DMS53 (cell line): ENCODE measurements at places on chromosomes 2 and 18.

DNA sequence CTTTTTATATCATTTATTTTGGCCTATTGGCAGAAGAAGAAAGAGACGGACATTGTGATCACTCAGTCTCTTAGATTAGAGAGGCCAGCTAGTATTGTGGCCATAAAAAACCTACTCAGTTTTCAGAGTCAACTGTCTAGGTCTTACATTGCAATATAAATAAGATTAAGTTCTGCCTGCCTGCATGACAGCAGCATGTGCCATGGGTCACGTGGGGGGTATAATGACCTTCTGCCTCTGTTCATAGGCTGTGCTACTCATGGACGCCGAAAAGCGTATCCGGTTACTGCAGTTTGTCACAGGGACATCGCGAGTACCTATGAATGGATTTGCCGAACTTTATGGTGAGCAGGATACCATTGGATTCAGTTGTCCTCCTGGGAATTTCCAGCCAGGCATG lies 238.5 kb downstream of the ALPK2 start:
- no peak for DNase-seq

DNA sequence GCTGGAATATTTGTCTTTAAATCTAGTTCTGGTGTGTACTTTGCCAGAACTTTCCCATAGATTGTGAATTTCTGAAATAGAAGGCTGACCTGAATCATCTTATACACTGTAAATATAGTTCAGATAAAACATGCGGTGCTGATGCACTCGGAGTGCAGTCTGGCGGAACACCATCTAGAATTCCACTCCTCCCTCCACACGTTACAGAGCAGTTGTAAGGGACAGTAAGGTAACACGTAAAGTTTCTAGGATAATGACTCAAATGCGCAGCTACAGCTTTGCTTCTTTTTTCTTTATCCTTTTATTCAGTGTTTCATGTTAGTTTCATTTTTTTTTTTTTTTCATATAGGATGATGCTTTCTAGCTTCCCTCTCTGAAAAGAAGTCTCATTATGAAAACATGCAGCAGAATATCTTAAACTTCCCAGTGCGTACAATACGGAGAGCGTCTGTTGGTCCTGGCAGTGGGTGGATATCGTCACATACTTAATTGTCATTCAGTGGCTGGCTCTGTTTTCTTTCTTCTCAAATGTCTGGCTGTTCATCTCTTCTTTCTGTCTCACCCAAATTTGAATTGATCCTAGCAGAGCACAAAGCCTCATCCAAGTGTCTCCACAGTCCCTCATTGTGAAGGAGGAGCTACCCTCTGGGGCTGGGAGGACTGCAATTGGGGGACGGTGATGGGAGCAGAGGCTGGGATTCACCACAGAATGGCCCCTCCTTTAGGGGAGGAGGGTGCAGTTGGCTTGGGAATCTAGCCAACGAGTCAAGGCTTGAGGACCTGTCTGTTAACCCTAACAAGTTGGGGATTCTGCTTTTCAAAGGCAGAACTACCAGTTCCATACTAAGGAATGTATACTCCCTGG lies 138.8 kb downstream of the MYT1L start:
- no peak for DNase-seq

- no peak for DNase-seq
Observed at GRCh38 chr2:240931319-240931949, 25.3 kb downstream of the CROCC2 start.

DNA sequence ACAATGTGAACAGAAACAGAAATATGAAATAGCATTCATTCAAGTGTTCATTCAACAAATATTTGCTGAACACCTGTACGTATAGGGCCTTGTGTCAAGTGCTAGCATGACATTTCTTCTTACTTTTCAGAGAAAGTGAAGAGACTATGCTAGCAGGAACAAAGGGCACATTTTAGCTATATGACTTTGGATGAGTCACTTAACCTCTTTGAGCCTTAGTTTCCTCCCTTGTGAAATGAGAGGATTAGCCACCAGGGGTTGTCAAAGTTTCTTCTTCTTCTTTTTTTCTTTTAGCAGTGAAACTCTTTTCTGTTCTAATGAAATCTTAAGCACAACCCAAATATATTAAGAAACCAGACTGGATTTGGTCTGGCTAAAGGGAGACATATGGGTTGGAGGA lies 53.1 kb downstream of the FIGN start:
- DNase-seq = peak; percentile 74
